ENCODE measurements at places on chromosomes 3 and 15.

DNA sequence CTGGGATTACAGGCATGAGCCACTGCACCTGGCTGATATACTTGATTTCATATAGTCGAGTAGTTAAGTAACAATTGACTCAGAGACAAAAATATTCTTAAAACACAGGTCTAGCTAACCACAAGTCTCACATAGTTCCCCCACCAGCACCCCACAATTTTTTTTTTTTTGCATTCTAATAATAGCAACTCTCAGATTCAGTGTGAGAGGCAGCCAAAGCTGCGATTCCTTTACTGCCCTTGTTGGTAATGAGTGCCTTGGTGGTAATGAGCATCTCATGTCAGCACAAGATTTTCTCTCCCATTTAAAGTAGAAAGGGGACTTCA, 72.5 kb downstream of the WWTR1 start:
- DNase-seq, result no peak

DNA sequence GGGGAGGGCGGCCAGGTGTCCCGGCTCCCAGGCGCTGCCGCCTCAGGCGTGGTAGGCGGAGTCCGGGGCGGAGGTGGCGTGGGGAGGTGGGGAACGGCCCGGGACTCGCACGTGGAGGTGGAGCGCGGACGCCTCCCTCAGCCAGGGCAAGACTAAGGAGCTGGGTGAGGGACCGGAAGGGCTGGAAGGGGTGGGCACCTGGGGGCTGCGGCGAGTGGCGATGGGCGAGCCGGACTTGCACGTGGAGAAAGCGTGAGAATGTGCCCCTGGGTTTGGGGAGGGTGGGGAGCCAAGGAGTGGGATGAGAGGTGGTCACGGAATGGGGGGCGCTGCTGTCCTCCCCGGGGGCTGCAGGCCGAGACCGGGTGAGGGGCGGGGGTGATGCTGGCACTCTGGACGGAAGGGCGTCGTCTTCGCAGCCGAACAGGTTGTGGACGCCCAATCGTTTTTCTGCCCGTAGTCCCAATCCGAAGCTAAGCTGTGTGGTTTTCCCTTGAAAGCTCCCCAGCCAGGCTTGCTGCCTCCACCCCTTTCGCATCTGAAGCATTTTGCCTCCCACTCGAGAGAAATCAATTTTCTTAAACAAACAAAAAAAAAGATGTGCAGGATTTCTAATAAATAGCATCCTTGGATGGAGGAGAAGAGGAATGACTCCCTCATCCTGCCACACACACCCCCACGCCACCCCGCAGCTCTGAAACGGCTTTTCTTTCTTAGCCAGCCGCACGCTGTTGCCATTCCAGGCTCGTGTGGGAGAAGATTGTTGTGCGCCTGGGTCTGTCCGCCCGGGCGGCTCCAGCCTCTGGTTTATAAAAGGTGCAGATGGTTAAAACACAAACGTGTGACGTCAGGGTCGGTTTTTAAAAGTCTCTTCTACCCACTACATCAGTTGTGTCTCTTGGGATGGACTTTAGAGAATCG, 62.5 kb upstream of the ANKRD28 start:
- peak; percentile 83 for DNase-seq

GRCh38 chr3:196611761-196612483, 27.6 kb upstream of the NRROS start:
- DNase-seq, result peak; percentile 91

DNA sequence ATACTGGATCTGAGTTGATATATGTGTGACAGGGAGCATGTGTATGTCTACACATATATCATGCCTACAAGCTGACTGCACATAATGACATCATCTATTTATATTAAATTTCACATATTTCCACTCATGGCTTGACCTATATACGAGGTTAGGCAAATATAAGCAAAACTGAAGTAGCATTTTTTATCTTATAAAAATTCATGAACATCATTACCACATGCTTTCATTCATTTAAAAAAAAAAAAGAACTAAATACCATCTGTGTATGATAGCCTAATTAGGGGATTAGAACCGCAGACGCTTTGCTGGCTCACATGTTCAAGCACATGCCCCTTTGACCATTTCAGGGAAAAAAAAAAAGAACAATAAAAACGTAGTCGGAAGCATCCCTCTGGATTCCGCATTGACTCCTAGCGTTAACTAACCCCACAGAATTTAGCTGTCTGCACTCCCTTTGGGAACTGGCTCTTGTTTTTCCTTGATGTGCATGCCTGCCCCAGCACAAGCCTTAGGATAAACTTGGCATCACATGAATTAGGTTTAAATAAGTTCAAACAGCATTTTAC, 888.4 kb downstream of the ROBO1 start:
- no peak for DNase-seq

- no peak for DNase-seq
Measured at GRCh38 chr3:123246866-123247265, 45.1 kb downstream of the SEC22A start.

DNA sequence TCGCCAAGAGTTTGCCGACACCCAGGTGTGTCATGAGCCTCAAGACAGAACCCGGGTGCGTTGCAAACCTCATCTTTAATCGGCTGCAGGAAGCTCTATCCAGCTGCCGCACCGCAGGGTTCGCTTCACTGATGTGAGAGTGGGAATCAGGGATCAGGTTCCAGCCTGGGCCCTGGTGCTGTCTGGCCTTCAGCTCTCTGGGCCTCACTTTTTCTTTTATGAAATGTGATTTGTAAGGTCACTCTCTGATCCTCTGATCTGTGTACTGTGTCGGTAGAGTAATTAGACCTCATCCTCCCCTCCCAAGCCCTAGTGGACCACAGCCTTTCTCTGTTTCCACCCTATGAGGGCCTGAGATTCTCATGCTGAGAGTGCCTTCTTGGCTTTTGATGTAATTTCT, 202.8 kb upstream of the UBE2E1 start:
- DNase-seq, result no peak

Measured in hematopoietic multipotent progenitor cell treated with erythropoietin and hydrocortisone succinate and interleukin-3 and kit ligand, for 4 days (in vitro differentiated cells).